ENCODE measurements at places on chromosomes 4 and X.

DNA sequence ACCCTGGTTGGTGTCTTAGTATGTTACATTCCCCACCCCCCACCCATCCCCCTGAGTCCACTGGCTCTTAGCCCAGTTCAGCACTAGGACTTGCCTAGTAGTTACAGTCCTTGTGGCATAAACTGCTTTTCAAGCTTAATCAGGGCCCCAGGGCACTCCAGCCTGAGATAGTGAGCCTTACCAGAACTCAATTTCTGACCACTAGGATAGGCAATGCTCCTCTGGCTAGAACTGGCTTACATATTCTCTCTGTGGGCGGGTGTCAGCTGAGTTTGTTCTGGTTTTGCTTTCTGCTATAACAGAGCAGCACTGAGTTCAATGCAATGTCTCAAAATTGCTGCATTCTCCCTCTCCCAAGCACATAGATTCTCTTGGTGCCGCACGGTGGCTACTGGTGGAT lies 391.4 kb upstream of the DIPK2B start:
- DNase-seq = no peak

DNA sequence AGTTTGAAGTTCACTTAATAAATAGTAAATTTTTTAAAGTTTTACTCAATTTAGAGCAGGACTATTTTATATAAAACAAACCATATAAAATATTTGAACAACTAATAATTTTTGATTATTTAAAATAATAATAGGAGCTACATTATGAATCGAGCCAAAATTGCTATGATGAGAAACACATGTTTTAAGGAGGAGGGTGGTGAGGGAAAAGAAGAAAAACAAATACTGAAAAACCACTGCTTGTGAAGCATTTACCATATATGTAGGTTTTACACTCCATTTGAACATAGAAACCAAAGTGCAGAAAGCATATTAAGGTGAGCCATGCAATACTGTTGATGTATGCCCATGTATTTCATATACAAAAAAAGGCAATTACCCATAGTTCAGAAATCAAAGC lies 448.9 kb downstream of the FSTL5 start:
- no peak for DNase-seq

DNA sequence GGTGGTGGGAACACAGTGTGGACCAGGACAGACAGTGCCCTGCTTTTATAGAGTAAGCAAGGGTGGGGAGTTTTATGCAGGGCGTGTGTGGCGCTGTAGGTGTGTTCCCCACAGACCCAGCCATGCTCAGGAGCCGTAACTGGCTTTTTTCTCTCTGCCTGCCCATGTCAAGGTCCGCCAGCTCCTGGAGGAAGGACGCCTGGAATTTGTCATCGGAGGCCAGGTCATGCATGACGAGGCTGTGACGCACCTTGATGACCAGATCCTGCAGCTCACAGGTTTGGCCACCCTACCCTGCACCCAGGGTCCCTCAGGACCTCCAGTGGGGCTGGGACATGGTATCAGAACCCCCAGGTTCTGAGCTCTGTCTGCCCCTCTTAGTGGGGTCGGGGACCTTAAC lies 3.2 kb downstream of the MAN2B2 start:
- DNase-seq = no peak

GRCh38 chr4:86043755-86044592 lies 315.9 kb downstream of the MAPK10 start:
- no peak for DNase-seq

DNA sequence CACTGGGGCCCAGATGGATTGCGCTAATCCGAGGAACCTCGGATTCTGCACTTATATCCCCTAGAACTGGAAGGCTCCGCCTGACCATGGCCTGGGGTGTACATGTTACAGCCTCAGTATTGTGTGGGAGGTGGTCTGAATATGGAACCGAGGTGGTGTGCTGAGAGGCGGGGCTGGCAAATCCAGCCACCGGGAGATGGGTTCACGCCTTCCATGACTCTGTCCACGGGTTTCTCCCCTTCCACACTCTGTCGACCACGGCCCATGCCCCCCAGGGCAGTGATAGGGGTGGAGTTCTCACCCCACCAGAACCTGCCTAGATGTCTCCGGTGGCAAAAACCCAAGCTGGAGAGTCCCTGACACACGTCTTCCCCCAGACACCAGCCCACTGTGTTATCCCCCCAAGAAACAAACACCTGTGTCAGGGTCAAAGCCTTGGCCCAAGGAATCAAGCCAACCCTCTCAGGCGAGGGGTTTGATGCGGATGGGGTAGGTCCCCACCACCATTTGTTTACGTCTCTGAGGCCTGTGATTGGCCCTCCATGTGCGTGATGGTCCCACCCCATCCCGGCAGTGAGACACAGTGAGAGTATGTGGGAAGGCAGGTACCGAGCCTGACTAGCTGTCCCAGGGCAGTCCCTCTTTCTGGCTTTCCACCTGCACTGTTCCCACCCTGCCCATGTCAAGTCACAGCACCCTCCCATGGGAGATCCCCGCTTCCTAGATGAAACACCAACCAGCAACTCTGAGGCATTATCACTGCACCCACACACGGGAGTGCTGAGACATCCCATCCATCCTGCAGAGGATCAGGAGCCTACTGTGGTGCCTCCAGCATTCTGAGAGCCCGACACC lies 6.6 kb upstream of the LOC101059915 start:
- no peak for DNase-seq

DNA sequence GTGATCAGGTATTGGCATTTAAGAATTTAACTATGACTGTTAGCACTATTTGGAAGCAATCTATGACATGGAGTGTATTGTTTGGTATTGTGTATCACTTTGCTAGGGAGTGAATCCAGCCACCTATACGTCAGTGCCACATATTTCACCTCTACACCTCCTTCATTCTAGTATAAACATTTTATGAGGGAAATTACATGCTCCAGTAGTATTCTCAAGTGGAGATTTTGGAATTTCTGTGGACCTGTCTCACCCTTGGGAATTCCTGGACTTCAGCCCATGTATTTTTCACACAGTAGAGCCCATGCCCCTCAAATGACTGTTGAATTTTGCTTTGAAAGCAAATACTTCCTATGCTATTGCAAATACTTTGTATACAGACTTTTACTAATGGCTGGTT lies 11.3 kb downstream of the BST1 start:
- no peak for DNase-seq

GRCh38 chr4:97868097-97868496 lies 275.2 kb downstream of the STPG2 start:
- no peak for DNase-seq

GRCh38 chrX:138859421-138859820 lies 147.9 kb upstream of the FGF13 start:
- DNase-seq = no peak

- no peak for DNase-seq
These were observed 39.8 kb upstream of the VCX3A start for GRCh38 chrX:6574762-6575161.

- no peak for DNase-seq
These were observed 257.1 kb downstream of the BANK1 start for GRCh38 chr4:102047616-102048015.

- no peak for DNase-seq
These were observed 13.1 kb downstream of the RBM10 start for GRCh38 chrX:47158131-47158530.

DNA sequence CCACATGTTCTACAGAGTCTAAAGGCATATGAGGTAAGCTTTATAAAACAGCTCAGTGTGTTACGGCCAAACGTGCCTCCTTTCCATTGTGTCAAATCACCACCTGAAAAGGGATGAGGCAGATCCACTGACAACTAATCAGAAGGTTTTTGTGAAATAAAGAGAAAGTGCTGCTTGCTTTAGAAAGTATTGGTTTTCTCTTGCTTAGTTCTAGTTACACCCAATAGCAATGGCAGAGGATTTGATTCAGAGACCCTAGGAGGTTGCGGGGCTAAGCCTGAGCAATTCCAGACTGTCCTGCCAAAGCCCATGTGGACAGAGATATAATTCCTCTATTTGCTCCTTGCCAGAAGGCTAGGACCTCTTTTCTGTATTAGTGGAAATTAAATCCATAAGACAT lies 125.5 kb downstream of the SPRY1 start:
- no peak for DNase-seq

GRCh38 chr4:113760795-113761619 lies 531 bp downstream of the CAMK2D start:
- peak; percentile 54 for DNase-seq

DNA sequence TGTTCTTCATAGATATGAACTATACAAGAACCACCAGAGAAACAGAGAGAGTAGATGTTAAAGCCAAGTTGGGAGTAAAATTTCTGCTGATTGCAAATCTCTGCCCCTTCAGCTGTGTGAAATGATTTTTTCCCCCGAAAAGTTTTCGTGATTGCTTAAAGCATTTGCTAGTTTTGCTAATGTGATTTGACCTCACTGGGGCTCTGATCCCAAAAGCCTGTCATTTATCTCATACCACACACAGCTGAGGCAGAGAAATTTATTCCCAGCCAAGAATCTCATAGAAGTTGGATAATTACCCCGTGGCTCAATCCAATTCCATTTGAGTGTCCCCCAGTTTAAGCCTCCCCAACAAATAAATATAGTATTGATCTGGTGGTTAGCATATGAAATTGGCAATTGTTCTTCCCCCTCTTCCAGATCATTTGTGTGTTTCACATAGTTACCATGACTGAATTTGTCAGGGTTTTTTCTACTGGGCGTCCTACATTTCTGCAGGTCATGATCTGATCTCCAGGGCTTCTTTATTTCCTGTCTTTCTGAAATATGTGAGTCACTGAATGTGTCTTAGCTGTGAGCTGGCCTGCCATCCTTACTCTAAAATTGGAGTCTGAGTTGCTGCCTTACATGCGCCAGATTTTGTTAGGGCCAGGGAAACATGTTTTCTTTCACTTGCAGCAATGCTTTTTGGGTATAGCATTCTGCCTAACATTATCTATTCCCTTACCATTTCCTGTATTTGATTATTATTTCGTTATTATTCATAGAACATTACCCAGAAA lies 167.5 kb upstream of the FRMPD4 start:
- DNase-seq = no peak

- no peak for DNase-seq
These were observed 161.2 kb downstream of the GLRA2 start for GRCh38 chrX:14690553-14690952.

GRCh38 chr4:76272999-76273398 lies 21.5 kb downstream of the FAM47E start:
- DNase-seq = no peak

- no peak for DNase-seq
These were observed 142.6 kb downstream of the EGF start for GRCh38 chr4:110055158-110055768.

- DNase-seq = no peak
These were observed 98.5 kb upstream of the CTSO start for GRCh38 chr4:156052116-156052515.

- DNase-seq = no peak
These were observed 225.5 kb downstream of the PALLD start for GRCh38 chr4:168722391-168722790.

- DNase-seq = no peak
These were observed 171.4 kb downstream of the ASB9 start for GRCh38 chrX:15098505-15098904.

GRCh38 chr4:26464420-26465095 lies 25.7 kb downstream of the CCKAR start:
- no peak for DNase-seq

DNA sequence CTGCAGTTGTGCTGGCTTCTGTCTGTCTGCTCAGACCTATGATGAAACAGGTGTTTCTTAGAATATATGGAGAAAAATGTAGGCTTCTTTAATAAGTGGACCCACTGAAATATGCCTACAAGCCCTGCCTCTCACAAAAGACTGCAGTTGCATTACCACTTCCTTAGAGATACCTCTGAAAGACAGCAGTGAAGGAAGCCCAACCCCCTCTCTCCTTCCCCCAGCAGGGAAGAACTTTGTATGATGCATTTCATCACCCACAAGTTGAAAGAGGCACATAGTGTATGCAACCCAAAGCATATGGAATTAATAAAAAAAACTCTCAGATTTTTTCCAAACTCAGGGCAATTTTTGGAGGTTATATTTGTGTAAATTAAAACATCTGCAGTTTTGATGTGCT lies 916.7 kb downstream of the TECRL start:
- no peak for DNase-seq

- DNase-seq = no peak
These were observed 118.0 kb downstream of the SPCS3 start for GRCh38 chr4:176437756-176438155.

DNA sequence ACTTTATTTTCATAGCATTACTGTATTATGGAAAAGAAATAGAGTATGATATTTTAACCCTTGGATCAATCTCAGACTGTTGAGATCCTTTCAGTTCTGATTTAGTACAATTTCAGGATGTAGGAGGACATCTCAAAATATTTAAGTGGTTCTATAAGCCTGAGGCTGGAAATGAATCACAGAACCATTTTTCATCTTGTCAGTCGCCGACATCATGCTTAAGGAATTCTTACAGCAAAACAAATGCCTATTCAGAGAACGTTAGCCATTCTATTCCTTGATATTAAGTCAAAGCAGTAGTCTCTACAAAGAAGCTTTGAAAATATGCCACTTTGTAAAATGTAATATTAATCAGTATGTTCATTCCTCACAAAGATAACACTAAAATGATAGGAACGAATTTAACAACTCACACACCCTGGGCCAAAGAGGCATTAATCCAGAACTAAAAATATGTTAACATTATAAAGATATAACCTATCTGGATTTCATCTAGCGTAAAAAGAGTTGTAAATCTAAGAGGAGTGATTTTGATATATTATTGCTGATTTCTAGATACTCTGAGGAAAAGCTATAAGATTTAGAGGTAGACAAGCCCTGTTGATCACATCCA lies 152.0 kb downstream of the GASK1B start:
- no peak for DNase-seq

GRCh38 chrX:153297376-153297775 lies 24.2 kb downstream of the PNMA6F start:
- no peak for DNase-seq

DNA sequence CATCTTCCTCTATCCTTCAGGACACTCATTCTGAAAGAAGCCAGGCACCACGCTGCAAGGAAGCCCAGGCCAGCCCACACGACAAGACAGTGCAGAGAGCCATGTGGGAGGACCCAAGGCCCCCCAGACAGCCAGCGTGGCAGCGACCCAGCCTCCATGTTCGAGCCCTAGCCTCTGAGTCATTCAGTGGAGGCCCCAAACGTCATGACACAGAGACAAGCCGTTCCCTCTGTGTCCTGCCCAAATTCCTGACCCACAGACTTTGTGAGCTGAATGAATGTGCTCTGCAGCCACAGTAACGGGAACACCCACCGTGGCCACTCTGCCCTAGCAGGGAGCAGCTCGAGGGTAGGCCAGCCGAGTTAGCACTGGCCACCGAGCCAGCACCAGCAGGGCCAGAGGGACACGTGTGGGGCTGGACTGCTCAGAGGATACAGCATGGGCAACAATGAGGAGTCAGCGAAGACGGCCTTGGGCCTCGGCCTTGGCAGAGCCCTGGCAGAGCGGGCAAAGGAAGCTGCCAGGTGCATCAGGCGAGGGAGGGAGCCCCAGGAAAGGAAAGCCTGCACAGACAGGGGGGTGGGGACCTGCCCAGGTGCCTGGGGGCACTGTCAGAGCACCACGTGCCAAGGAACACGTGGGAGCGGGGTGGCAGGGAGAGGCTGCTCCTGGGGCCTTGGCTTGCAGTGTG lies 8.6 kb downstream of the BLOC1S4 start:
- DNase-seq = no peak

DNA sequence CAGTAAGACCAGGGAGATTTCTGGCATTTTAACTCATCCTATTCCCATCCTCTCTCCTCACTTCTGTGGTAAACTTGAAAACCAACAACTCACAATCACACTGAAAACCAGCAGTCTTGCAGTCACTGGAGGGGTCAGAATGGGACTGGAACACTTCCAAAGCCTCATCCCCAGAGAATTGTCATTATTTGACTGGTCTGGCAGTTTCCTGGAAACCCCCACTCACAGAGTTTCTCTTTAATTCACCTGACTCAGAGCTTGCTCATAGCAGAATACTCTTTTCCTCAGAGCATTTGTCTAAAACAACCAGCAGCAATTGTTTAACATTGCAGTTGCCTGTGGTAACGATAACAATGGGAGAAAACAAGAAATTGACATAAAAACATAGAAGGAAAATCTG lies 7.3 kb upstream of the RAB9B start:
- DNase-seq = no peak

Data from CD4-positive, alpha-beta T cell treated with Interleukin-6 for 4 hours (primary cell).